ENCODE measurements at places on chromosomes 7 and 10.

DNA sequence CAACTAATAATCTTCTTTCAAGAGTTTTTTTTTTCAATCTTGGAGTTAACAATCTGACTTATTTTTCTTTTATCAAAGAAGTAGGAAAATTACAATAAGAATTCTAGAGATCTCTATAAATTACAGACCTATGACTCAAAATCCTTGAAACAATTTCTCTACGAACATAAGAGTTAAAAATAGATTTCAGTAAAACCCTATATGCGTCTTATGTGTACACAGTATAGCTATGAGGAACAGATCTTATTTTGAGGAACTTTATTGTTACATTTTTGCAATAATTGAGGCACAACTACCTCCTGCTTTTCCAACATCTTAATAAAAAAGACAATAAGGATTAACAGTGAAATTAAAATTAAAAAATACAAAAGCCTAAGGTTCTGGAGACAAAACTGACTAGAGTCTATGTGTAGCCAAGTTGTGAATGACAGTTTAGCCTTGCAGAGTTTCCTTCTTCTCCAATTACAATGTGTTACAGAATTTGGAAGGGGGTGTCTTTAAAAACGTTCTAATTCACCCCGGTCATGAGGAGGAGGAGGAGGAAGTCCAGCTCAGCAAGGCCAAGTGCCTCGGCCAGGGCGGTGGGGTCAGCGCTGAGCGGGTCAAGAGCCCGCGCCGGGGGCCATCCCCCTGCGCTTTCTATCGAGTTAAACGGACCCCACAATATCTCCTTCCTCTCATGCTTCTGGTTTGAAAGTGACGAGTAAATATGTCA is 40.5 kb downstream of the AMZ1 start:
- DNase-seq, result no peak

DNA sequence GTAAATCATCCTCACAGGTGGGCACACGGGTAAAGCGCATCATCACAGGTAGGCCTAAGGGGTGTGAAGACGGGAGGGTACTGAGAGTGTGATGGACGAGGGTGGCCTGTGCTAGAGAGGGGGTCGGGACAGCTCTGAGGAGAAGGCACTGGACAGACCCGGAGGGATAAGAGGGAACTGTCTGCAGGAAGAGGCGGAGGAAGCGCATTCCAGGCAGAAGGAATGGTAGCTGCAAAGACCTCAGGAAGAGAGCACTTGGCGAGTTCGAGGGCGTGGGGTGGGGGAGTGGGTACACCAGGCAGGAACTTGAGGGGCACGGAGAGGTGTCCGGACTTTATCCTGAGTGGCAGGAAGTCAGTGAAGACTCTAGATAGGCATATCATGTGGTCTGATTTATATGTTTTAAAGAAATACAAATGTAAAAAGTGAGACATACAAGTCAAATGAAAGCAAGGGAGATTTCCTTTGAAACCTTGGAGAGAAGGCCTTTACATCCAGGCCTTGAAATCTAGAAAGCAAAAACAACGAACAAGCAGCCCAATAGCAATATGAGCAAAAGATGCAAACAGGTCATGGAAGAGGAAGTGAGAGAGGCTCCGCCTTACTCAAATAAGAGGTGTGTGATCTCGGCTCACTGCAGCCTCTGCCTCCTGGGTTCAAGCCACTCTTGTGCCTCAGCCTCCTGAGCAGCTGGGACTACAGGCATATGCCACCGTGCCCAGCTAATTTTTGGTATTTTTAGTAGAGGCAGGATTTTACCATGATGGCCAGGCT is 3.6 kb downstream of the LHPP start:
- no peak for DNase-seq

DNA sequence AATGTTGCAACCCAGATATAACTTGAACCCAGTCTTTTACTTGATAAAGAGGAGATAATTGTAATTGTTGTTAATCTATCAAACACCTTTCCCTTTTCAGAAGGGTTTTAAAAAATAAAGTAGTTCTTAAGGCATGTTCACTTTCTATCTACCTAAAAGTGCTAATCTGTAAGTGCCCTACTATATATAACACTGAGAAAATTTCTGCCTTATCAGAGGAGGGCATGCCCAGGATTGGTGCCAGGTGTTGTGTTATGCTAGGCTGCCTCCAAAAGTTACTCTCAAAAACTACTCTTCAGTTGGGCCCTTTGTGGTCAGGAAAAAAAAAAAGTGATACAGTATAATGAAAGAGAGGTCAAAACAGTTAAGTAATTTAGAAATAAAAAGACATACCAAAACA is 36.3 kb downstream of the SMNDC1 start:
- DNase-seq, result no peak

- DNase-seq, result no peak
Observed at GRCh38 chr10:47303866-47304265, 3.9 kb downstream of the GDF10 start.

DNA sequence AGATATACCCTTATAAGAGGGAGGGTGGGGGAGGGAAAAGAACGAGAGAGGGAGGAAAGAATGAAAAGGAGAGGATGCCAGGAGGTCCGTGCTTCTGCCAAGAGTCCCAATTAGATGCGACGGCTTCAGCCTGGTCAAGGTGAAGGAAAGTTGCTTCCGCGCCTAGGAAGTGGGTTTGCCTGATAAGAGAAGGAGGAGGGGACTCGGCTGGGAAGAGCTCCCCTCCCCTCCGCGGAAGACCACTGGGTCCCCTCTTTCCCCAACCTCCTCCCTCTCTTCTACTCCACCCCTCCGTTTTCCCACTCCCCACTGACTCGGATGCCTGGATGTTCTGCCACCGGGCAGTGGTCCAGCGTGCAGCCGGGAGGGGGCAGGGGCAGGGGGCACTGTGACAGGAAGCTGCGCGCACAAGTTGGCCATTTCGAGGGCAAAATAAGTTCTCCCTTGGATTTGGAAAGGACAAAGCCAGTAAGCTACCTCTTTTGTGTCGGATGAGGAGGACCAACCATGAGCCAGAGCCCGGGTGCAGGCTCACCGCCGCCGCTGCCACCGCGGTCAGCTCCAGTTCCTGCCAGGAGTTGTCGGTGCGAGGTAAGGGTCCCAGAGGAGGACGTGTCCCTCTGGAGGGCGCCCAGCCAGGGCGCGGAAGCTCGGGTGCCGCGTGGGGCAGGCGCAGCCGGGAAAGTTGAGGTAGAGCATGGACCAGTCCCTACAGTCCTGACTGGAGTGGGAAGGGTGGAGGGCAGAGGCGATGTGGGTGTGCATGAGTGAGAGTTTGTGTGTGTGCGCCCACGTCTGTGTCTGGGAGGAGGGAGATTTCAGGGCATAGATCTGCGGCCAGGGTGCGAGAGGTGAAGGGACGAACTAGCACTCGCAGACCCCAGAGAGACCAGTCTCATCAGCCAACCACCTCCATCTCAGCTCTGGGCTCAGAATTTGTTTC is 844 bp downstream of the GRM3 start:
- no peak for DNase-seq

DNA sequence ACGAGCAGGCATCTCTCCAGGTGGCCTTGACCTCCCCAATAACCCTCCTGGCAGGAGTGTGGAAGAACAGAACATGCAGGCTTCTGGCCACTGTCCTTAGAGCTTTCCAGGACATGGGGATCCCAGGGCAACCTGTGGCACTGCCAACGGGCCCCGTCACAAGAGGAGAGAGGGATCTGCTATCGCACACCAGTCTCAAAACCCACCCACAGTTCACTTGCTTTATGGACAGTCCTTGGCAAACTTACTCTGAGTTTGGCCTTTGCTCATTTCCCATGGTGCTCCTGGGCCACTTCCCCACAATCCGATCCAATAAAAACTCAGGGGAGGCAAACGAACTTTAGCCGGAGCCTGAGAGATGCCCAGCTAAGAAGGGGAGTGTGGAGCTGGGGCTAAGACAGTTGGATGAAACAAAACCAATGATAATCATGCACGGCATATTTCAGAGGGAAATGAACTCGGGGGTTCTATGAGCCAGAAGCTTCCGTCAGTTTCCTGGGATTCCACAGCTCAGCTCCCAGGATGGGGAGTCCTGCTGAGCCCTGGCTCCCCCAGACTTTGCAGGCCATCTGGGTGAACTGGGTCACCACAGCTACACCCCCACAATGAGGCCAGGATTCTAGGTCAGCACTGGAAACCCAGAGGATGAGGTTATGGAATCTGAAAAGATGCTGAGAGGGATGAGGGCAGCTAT is 158.4 kb downstream of the NEURL1 start:
- DNase-seq, result no peak

DNA sequence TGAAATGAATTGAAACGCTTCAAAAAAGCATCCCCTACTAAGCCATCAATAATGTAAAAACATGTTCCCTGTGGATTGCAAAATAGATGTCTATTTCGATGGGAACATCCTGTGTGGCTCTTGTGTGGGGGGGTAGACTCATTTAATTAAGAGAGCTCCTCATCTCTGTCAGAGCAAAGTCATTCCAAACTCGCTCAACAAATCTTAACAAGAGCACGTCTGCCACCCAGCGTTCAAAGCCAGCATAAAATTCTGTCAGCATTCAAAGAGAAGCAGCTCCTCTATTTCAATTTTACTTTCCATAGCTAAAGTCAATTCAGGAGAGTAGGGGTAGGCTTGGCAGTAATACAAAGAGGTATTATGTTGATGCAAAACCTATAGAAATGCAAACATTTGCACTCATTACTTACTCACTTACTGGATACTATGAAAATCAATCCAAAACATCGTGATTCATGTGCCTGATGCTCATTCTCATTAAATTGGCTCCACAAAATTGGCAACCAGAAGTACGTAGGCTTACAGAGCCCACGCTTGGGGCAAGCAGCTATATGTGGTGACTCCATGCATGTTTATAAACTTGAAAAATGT is 114.9 kb downstream of the IPMK start:
- DNase-seq, result no peak

DNA sequence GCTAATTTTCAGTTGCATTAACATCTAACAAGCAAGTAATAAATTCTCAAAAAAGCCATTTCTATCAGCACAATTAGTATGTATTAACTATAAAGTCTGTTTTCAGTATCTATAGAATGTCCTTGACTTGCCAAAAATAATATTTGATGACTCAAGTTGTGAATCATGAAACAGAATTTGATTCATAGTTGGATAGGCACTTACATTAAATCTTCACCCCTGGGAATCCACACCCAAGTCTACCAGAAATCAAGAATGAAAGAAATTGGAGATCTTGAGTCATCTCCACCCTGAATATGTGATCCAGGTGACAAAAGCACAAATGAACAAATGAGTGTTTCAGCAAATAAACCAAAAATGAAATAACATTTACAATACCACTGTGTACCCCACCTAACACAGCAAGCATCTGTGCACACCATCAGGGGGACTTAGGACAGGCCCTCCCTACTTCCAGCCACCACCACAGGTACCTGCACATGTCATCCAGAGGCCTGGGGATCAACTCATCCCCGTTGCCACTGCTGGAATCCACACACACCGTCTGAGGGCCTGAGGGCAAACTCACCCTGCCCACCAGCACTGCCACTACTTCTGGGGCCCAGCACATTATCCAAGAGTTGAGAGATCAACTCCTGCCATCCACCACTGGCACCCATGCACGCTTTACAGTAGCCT is 160.1 kb downstream of the MTERF1 start:
- DNase-seq, result no peak

All from activated CD8-positive, alpha-beta memory T cell treated with anti-CD3 and anti-CD28 coated beads for 4 hours (primary cell).